Activated naive CD4-positive, alpha-beta T cell treated with Interleukin-2 at 50 U/mL for 16 hours (primary cell): ENCODE measurements at places on chromosomes 4 and X.
A peak's percentile ranks its signal among the peaks of the same experiment; 100 is the strongest.

DNA sequence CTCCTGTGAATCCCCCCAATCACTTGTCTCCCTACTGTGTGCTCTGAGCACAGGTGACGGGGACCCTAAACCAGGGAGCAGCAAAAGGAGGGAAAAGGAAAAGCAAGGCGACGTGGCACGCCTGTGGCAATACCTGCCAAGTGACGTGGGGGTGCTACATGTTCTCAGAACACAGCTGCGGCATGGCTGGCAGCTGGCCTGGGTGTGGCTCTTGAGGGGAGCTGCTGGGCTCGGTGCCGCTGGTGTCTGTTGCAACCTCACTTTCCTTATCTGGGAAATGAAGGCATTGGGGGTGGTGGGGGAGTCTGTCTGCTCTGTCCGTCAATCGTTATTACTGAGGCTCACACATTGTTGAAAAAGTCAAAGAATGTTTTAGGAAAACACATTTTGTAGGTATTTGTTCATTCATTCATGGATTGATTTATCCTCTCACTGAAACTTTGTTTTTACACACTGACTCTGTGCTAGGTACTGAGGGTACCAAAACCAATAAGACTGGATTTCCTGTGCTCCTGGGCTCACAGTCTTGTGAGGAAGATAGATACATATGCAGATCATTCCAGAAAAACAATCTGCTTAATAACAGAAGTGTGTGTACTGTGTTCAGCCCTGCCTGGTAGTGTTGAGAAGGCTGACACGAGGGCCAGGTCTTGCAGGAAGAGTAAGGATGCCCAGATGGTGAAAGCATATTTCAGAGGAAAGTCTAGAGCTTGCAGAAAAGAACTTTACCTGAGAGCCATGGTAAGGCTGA lies 217.6 kb downstream of the PTTG2 start:
- DNase-seq = peak; percentile 52

DNA sequence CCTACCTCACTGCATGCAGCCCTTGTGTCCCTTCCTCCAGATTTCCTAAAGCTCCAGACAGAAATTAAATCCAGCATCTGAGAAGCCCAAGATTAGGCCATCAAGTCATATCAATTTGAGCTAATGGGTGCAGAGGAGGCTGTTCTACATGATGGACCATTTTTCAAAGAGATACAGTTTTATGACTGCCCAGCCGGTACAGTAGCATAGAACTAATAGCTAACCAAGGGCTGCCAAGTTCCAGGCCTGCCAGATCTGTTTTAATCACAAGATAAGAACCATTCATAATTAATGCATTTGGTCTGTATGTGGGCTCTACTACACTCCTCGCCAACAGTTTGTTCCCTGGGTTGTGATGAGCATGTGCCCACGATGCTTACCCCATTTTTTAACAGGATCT lies 73.9 kb upstream of the PLAC1 start:
- DNase-seq = no peak

DNA sequence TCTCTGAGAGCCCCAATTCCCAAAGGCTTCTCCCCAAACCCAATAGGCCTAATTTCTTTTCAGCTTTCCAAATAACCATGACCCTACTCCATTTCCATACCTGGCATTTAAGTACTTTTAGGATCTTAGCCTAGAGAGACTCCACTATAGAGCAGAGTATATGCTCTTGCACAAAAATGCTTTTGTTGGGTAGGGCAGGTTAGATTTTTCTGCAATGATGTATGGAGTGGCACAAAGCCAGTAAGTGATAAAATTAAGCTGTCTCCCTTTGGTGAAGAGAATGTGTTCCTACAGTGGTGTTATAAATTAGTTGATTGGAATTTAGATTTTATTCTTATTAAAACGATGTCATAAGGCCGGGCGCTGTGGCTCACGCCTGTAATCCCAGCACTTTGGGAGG lies 124.9 kb downstream of the INPP4B start:
- no peak for DNase-seq

DNA sequence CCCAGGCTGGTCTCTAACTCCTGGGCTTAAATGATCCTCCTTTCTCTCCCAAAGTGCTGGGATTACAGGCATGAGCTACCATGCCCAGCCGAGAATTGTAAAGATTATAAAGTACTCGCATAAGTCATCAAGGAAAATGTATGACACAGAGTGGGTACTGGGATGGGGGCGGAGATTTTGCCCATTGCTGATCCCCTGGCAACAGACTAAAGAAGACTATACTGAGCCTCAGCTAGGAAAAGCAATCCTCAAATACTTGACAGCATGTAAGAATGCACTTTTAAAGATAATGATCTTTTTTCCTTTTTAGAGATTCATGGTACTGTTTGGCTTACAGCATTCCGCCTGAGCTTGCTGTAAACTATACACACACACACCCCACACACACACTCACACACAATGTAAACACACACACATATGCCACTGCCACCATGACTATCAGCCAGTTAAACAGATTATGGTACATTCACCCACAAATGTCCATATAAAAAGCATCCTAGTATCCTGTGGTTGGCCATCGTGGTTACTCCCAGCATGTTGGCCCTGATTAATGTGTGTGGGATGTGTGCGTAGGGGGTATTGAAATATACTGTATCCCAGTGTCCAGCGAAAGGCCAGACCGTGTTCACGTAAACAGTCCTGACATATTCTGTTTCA lies 113.0 kb downstream of the AMELX start:
- no peak for DNase-seq

DNA sequence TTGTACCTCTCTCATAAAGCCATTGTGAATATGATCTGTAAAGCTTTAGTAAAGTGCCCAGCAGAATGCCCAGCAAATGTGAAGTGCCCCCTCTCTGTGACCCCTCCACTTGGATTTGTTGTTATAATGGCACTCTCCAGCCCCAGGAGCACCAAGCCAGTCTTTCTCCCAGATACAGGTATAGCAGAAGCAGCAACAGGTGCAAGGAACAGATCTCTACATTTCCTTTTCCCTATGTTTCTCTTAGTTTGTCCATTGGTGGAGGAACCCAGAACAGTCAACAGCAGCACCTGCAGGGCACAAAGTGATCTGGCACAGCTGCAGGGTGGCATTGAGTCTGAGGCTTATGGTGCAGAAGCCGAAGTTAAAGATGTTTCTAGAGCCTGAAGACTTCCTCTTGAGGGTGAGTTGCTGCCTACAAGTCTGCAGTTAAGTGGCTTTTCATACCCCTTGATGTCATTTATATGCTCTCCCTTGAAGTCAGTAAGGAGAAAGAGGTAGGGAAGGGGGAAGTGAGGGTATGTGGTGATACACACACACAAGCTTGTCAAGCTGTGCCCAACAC lies 16.1 kb upstream of the CXCL3 start:
- no peak for DNase-seq
